ENCODE measurements at places on chromosomes 1 and 21. TPM values are rescaled to one million over a fixed set of nuclear protein-coding genes. Genes with fewer than 3 reads are reported as not detected.

- DNase-seq = no peak
Measured at GRCh38 chr21:42760951-42761751, 107.7 kb downstream of the PDE9A start.

GRCh38 chr21:37339552-37339939 is 27.0 kb upstream of the DYRK1A start:
- DNase-seq = no peak

GRCh38 chr1:236978740-236979139 is 25.5 kb downstream of the MT1HL1 start:
- no peak for DNase-seq

GRCh38 chr1:118136187-118136941 is 48.7 kb downstream of the SPAG17 start:
- peak; percentile 34 for DNase-seq

DNA sequence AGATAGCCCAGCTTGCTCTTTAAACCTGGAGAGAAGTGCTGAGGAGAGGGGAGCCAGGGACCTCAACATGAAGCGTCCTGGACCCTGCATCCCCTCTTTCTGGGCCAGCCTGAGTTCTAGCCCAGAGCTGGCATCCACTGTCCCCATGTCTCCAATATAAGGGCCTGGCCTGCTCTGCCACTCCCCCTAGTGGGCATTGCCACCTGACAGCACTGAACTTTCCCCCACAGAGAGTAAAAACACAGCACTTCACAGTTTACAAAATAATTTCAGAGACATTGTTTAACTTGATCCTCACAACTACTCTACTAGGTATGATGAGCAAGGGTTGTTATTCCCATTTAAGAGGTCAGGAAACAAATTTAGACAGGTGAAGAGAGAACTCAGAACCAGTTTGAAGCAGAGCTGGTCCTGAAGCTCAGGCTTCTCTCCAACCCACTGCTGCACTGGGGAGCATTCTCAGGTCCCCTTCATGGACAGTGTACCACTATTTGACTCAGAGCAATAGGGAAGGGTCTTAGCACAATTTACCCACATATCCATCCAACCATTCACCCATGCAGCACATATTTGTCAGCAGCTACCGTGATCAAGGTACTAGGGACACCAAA is 151.2 kb downstream of the DMRTA2 start:
- DNase-seq = no peak

SLAMF7 gene
- 0.08 TPM for total RNA-seq

MRPS15 gene
- total RNA-seq = 121 TPM

DNA sequence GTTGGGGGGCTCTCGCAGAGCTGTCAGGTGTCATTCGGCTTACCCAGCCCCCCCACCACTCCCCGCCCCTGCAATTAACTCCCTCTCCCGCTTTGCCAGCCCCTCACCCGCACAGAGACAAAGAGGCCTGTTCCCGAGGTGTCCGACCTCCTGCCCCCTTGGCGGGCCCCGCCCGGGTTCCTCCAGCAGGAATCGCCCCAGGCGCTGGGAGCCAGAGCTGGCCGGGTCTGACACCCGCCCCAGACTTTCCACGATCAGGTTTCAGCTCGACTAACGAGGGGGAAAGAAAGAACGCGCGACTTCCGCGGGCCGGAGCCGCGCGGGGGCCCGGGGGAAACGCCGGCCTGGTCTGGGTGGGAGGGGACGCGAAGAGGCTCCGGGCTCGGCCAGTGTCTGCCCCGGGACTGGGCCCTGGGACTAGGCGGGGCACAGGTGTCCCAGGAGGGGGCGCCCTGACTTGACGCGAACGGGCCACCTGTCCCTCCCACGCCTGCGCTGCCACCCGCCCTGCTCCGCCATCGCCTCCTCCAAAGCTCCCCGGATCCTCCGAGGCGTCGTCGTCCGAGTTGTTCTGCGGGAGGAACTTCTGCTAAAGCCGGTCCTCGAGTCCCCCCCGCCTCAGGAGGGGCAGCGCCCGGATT is 36.4 kb upstream of the HHAT start:
- DNase-seq = no peak

GRCh38 chr1:68811806-68812205 is 314.9 kb upstream of the DEPDC1 start:
- no peak for DNase-seq

DNA sequence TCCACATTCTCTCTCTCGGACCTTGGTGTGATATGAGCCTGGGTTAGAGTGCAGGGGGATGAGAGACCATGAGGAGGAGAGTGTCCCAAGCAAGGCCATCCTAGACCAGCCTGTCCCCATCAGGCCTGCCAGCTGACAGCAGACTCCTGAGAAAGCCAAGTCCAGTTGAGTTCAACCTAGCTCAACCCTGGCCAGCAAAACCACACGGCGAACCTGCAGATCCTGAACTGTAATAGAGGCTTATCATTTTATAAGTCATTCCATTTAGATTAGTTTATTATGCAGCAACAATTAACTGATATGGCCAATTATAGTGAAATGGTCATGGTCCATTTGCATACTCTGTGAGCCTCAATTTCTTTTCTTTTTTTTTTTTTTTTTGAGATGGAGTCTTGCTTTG is 36.4 kb upstream of the ARHGEF10L start:
- no peak for DNase-seq

DNA sequence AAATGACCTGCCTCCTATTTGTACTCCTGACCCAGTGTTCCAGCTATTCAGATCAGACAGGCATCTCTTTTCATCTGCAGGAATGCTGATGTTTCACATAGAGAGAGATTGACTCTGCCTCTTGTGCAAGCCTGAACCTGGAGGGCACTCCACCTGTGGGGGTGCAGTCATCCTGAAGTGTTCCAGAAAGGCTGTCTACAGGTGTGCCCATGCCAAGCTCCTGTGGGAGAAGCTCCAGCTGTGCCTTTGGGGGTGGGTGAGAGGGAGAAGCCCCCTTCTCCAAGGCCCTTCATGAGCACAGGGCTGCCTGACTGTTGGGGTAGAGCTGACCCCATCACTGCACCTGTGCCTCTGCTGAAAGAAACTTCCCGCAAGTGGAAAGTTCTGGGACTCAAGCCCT is 22.8 kb downstream of the IFI44 start:
- DNase-seq = no peak
